Sciatic nerve (tissue), 2 donors: ENCODE measurements at places on chromosomes 1 and 21. TPM values are rescaled to one million over a fixed set of nuclear protein-coding genes. Genes with fewer than 3 reads are reported as not detected.

- no peak for DNase-seq
Observed at GRCh38 chr1:214400131-214400530, 119.2 kb downstream of the SMYD2 start.

DNA sequence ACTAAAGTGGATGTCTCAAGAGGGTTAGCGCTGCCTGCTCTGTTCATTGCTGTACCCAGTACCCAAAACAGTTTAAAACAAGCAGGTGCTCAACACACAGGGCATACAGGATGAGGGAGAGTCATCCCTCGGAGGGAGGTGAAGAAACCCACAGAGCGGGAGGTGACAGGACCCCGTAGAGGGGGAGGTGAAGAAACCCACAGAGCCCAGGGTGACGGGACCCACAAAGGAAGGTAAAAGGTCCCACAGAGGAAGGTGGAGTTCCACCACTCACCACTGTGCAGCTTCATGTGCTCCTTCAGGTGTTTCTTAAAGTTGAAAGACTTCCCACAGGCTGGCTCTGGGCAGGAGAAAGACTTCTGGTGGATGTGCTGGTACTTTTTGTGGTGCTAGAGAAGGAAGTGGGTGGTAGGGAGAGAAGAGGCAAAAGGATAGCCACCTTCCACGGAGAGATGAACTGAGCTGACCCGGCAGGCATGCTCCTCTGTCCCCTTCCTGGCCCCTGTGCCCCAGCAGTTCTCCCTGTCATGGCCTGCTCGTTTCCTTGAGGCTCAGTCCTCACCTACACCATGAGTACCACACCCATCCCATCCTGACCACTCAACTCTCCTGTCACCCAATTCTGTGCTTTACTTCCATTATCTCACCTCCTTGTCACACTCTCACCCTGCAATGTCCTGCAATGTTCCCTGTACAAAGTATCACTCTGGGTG lies 5.1 kb downstream of the ZNF692 start:
- DNase-seq, result no peak

The SPRR2A gene
- 0.67 TPM for total RNA-seq

GRCh38 chr1:154006136-154006535 lies 15.6 kb downstream of the RPS27 start:
- no peak for DNase-seq

- DNase-seq, result peak; percentile 12
Observed at GRCh38 chr1:109931911-109932636, 21.4 kb downstream of the CSF1 start.

The F5 gene
- 1.8 TPM for total RNA-seq

GRCh38 chr1:8047686-8048445 lies 21.8 kb upstream of the ERRFI1 start:
- no peak for DNase-seq

The MEGF6 gene
- 35.4 TPM for total RNA-seq

- DNase-seq, result no peak
Observed at GRCh38 chr1:47409311-47410067, 6.6 kb upstream of the FOXE3 start.

DNA sequence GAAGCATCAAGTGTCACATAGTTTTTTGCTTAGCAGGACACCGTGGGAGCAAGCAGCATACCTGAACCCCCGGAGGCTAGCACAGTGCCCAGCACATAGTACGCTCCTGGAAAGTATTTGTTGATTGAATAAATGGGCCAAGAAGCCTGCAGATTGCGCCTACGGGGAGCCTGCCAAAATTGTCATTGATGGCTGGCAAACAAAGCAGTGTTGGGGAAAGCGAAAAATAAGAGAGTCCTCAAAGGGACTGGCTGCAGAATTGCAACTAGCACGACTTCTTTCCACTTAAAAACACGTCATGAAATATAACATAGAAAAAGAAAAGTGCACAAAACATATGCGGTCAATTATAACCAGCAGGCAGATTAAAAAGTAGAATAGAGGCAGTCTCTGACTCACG lies 125.2 kb upstream of the GALNT2 start:
- no peak for DNase-seq

- no peak for DNase-seq
Observed at GRCh38 chr1:23282957-23283356, 61.1 kb downstream of the HNRNPR start.

- DNase-seq, result no peak
Observed at GRCh38 chr1:46404482-46405196, 10.5 kb downstream of the FAAH start.

DNA sequence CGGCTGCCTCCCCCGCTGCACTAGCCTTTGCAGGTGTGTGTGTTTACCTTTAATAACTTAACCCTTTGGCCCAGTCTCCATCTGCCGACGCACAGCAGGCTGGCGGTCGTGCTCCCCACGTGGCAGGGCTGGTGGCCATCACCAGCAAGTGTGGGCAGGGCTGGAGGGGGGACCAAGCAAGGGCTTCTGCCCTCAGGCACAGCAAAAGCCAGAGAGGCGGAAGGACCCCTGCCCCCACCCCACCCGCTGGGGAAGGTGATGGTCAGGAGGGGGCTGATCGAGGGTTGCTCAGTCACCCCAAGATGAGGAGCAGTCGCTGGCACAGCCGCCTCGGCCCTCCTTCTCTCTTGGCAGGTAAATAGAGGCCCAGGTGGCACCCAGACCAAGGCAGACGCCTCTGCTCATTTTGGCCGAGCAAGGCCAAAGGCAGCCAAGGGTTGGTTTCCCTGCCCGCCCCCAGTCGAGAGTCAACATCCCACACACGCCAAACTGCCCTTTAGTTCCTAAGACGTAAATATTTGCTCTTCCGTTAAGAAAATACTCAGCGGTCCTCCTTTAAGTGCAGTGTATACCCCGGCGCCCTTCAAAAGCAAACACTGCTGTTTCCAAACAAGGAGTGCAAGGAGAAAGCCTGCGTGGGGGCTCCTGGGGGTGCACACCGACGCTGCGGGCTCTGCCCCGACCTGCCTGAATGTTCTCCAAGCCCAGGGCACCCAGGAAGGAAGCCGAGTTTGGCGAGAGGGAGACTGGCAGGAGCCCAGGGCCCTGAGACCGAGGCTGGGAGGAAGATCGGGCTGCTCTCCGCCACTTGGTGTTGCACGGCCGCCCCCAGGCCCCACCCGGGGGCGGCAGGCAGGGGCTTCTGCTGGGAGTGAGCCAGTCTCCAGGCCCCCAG lies 82.7 kb downstream of the SIK1 start:
- DNase-seq, result no peak

DNA sequence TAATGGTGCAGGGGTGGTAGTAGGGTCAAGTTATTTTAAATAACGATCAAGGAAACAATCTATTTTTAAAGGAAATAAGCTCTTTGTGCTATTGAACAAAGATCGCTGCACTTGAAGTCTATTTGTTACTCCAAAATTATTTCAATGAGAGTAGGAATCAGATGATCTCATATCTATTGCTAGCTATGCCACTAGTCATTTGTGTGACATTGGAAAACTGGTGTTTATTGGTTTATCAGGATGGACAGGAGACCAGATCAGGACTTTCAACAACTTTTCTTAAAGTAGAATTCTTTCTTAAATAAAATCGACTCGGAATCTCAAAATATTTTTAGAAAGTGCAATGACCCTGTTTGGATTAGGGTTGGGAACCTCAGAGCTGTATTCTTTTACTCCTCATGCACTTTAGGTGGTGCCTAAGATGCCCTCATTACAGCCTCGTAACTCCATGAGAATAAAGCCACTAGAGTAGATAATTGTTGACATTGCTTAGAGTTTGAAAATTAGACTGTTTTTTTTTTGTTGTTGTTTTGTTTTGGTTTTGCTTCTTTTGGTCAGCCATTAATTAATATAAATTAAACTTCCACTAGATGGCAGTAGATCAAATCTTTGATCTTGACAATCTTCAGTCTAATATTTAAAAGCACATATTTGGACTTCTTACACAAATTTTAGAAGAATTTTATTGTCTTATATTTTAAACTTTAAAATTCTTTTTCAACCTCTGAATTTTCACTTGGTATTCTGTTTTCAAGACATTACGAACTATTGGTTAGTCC lies 352.4 kb downstream of the USP25 start:
- no peak for DNase-seq

DNA sequence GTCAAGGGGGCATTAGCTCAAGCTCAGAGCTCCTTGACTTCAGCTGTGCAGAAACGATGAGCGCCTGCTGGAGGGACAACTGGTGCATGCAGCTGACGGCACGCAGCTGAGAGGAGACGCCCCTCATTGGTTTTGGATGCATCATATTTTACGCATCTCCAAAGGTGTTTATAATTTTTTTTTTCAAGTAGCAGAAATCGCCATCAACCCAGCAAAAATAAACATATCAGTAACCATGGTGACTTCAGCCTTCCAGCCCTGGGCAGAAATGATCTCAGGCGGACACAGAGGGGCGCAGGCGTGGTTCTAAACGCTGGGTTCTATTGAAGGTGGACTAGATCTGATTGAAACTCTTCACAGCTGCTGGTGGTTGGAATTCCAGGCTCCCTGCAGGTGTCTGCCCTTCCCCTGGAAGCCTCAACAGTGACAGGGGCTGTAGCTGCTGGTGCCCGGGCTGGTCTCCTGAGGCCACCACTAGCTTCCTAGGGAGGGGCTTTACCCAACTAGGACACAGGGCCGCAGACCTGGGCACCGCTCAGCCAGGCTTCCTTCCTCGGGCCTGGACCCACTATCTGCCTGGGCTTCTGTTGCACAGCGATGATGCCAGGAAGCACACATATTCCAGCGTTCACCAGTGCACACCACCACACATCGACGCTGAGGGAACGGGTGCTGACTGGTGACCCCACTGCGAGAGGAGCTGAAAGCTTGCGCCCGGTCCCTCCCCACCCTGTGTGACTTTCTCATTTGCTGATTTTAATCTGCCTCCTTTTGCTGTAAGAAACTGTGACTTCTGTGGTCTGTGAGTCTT lies 63.7 kb upstream of the ABCG1 start:
- DNase-seq, result peak; percentile 44

DNA sequence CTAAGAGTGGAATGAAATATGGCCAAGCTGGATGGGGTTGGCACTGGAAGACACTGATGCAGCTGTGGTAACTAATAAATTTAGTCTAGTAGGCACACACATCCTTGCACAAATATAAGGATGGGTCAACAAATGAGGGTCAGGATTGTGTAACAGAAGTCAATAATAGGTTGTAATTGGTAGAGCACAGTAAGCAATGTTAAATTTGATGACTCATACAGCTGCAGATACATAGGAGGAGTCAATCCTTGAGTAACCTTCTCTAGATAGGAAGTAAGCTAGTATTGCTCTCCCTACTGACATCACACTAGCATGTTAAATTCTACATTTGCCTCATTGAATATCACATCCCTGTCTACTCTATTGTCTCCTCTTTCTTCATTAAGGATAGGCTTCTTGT lies 332.1 kb downstream of the PTPRC start:
- no peak for DNase-seq

The AMIGO1 gene
- 15.6 TPM for total RNA-seq

- no peak for DNase-seq
Observed at GRCh38 chr1:58143972-58144697, 402.4 kb downstream of the OMA1 start.

The TRAF3IP3 gene
- total RNA-seq, result 8.3 TPM

- DNase-seq, result no peak
Observed at GRCh38 chr1:162087111-162087510, 17.6 kb downstream of the NOS1AP start.

GRCh38 chr1:218255090-218255489 lies 30.0 kb upstream of the RRP15 start:
- DNase-seq, result no peak

- DNase-seq, result no peak
Observed at GRCh38 chr1:21123287-21123948, 53.3 kb downstream of the EIF4G3 start.

The ATP1A2 gene
- 136 TPM for total RNA-seq

DNA sequence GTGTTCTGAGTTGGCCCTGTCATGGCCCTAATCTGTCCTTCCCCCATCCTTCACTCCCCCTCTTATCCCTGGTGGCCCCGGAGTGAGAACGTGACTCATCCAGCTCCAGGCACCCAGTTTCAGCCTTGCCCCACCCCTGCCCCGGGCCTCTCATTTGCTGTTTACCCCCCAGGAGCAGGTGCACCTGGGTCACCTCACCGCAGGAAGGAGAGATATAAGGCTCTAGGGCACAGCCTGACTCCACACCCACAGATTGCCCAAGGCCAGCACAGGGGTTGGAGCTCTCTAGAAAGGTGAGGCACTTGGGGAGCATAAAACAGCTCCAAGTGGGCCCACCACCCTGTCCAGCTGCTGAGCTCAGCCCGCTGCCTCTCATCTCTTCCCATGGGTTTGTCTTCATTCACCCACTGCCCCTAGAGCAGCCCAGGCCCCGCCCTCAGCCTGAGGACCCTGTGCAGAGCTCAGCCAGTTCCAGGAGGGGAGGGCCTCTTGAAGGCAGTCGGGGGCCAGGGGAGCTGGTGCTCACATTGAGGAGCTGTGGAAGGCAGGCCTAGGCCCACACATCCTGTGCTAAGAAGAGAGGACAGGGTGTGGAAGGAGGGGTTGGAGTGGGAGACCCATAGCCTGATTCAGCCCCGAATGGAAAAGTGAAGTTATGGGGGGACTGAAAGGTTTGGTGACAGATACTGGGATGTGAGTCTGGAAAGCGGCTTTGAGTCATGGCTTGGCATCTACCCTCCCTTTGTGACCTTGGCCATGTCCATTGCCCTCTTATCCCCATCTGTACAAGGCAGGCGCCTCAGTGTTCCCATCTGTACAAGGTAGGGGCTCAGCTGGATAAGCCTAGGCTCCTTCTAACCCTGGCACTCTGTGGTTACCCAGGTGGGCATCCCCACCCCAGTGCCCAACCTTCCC lies 16.1 kb upstream of the GPR37L1 start:
- DNase-seq, result no peak

The FCAMR gene
- not detected for total RNA-seq

DNA sequence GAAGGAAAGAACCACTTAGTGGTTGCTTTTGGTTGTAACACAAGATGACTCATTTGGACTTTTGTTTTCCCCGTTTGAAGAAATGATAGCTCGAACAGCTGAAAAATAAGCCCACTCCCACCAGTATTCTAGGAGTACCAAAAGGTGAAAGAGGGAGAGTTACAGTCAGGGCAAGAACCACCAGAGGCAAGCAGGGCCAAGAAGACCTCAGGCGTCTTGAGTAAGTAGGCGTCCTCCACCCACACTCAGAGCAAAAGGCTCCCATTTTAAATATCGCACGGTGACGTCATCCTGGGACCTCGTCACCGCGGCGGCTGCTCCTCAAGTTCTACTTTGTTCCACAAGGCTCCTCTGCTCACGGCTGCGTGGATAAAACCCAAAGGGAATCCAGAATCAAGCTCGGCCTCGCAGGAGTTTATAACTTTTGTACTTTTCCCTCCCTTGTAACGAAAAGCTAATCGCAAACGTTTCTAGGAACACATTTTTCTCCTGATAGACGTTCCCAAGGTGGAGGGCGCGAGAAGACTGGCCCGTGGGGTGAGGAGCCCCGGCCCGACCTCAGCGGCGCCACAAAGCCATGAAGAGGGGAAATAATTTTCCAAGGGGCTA lies 1.2 kb downstream of the BTG3 start:
- peak; percentile 89 for DNase-seq

The RCC2 gene
- total RNA-seq, result 29.6 TPM

GRCh38 chr21:24160528-24160927 lies 1446.8 kb downstream of the MRPL39 start:
- no peak for DNase-seq
